ENCODE measurements at places on chromosomes 5 and 9.

- no peak for DNase-seq
These were observed 216.2 kb upstream of the ACTBL2 start for GRCh38 chr5:57698802-57699201.

DNA sequence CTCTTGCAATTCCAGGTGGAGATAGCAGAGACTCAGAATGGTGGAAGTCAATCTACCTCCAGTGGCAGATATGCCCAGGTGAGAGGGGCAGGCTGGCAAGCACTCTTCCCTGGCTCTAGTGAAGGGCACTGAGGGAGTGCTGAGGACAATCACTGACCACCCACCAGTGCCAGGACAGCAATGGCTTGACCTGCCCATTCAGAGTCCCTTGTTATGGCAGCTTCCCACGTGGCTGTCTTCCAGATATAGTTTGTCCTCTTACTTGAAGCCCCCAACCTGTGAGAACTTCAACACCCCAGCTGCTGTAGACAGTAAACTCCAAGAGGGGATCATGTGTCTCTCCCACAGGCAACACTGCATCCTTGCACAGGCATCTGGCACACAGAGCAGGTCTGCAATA lies 104.7 kb downstream of the LHFPL2 start:
- DNase-seq = no peak

DNA sequence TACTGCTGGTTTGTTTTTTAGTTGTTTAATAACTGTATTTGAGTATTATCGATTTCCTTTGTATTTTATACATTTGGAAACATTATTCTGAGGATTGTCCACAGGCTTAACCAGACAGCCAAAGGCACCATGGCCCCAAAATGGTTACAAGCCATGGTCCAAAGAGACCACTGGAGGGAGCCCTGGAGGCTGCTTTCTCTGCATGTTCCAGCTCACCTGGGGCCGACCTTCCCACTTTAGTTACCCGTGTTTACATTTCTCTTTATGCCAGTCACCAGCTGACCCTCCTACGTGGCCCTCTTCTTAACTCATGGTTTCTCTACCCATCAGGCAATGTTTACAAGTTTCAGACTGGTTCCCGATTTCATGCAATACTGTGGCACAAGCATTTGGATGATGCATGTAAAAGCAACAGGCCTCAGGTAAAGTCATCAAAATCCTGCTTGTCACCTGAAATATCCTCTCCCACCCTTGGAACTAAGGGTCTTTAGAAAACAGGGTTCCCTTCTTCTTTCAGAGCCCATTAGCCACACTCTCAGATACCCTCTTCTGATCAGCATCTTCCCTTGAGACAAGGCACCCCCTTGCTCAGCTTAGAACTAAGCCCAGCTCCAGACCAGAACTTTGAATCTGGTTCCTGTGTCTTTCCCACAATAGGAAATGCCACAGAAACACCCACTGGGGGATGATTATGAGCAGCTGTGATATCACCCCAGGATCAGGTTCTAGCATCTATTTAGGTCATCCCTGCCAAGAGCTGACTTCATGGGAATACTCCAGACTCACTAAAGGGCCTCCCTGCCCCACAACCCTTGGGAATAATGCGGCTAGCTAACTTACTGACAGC lies 49.9 kb upstream of the GARNL3 start:
- peak; percentile 29 for DNase-seq

- no peak for DNase-seq
These were observed 32.2 kb downstream of the SPOCK1 start for GRCh38 chr5:137466889-137467288.

DNA sequence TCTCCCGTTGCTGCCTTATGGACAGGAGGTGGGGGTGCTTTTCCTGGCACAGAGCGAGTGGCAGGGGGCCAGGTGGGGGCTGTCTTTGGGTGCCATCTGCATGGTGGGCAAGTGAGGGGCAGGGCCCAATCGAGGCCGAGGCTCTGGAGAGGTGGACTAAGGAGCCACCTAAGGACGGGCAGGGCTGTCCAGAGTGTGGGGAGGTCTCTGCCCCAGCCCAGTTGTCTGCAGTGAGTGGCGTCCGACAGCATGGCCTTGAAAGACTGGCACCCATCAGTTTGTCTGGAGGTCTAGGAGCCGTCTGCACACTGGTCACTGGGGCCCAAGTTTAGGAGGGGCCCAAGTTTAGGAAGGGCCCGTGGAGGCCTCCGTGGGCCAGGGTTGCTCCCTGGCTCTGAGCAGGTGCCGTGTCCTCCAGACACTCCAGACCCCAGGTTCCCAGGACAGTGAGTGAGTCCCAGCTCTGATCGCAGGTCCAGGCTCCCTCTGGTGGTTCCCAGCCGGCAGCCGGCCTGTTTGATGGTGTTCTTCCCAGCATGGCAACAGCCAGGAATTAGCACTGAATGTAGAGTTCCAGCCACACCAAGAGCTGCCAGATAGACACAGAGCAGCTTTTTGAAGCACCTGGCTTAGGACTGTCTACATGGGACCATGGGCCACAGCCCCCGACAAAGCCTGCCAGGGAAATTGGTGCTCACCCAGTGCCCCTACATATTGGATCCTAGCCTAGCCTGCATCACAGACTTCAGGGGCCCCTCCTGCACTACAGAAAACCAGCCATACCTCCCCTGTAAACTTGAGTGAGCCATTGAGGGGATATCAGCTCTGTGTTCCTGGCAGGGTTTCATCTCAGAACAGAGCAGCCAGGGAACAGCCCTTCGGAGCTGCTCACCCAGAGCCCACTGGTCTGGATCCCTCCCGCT lies 120.9 kb downstream of the WNK2 start:
- DNase-seq = no peak

DNA sequence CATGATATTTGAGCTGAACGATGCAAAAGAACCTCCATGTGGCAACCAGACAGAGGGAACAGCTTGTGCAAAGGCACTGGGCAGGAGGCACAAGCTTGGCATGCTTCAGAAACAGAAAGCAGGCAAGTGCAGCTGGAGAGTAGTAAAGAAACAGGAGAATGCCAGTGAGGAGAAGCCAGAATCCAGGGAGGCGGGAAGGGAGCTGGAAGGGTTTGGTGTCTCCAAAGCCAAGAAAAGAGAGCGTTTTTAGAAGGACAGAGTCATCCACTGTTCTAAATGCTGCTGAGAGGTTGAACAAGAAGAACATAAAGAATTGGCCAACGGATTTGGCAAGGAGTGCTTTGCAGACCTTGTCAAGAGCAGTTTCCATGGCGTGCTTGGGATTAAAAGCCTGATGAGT lies 124.7 kb downstream of the TLE1 start:
- DNase-seq = no peak

DNA sequence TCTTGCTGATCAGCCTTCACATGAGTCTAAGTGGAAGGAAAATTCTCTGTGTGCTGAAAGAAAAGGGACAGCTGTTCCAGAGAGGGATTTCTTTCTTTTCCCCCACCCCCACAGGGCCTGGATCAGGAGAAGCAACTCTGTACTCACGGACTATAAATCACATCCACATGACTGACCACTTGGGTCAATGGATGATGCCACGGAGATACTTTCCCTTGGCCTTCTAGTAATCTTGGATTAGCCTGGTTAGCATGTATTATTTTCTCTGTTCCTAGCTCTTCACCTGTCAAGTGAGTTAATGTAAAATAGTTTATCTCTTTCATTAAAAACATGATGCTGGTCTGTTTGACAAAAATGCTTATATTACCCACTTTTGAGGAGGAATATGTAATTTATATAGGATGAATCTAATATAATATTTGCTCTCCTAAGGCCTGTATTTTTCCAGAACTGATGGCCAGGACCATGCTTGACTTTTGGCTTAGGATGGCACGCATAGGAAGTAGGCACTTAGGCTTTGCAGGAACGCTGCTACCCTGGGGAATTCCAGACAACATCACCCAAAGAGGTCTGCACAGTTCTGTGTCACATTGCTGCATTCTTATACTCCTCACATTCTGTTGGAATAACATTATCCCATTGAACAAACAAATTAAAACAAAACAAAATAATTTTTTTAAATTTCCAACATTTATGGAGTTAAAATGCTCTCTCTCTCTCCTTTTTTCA lies 892.1 kb downstream of the TLE1 start:
- DNase-seq = no peak

DNA sequence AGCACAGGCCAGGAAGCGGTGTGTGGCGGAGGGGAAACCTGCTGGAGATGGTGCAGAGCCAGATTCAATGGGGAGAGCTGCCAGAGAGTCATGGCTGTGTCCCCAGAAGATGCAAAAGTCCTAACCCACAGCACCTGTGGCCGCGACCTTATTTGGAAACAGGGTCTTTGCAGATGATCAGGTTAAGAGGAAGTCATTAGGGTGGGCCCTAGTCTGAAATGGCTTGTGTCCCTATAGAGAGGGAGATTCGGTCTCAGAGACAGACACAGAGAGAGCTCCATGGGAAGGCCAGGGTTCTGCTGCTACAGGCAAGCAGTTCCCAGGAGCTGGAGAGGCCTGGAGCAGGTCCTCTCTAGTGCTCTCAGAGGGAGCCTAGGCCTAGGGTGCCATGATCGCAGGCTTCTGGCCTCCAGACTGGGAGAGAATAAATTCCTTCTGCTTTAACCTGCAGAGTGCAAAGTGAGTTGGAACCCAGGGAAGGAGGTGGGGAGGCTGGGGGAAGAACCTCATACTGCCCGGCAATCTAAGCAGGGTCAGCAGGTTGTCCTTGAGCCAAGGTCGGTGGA lies 1.9 kb upstream of the LPCAT1 start:
- no peak for DNase-seq

DNA sequence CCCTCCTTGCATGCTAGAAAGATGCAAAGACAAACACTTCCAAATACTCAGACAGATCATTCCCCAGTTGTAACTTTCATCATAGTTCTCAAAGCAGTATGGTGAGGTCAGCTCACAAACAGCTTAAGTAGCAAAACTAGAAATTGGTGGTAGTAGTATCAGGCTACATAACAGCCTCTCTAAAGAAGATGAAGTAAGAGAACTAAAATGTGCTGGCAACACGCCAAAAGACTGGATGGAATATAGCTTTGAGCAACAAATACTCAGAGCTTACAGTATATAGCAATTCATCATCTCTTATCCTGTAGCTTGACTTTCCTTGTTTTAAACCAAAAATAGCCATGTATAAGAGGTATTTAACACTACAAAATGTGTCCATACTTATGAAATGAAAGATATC lies 7.5 kb downstream of the PFDN1 start:
- DNase-seq = no peak

DNA sequence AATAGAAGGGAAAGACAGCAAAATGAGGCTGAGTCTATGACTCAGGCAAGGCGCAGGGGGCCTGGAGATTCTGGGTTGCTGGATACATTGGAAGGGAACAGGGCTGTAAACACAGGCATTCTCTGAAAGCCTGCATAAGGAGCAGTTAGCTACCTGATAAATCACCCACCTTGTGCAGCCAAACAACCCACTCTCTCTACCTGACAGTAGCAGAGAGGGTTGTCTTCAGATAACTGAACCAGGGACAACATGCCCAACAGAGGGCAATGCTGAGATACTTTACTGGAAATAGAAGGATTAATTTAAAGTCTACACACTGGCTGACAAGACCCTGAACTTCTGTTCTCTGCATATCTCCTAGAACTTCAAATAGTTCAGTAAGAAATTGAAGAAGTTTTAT lies 161.6 kb downstream of the KCTD16 start:
- DNase-seq = no peak

All from activated naive CD8-positive, alpha-beta T cell treated with anti-CD3 and anti-CD28 coated beads, Interleukin-2, amount 50 U/mL, for 16 hours (primary cell).